B cell (primary cell): ENCODE measurements at places on chromosomes 3 and 15. TPM values are rescaled to one million over a fixed set of nuclear protein-coding genes. Genes with fewer than 3 reads are reported as not detected.

DNA sequence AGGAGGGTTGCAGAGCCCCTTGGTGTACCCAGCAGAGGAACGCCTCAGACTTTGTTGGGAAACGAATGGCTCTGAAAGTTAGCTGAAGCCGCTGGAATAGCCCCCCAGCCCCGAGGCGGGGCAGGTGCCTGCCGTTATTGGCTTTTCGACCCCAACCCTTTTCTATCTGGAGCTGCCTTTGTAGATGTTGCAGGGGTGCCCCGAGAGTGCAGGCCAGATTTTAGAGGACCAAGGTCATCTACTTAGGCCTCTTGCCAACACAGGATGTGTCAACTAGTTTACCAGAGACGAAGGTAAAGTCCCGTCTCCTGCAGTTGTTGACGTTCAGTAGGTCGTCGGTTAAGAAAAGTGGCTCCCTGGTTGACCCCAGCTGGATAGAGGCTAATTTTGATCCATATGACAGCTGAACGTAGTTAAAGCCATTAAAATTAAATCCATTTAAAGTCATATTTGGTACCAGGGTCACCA, 579 bp upstream of the UBE3A start:
- H3K36me3 ChIP-seq, result peaks cover 4% of the 10 kb centered on the region
- no peaks in the 10 kb centered on the region for H3K27me3 ChIP-seq
- H3K4me1 ChIP-seq, result peaks cover 36% of the 10 kb centered on the region
- H3K4me3 ChIP-seq, result peak overlapping the region; percentile 63

DNA sequence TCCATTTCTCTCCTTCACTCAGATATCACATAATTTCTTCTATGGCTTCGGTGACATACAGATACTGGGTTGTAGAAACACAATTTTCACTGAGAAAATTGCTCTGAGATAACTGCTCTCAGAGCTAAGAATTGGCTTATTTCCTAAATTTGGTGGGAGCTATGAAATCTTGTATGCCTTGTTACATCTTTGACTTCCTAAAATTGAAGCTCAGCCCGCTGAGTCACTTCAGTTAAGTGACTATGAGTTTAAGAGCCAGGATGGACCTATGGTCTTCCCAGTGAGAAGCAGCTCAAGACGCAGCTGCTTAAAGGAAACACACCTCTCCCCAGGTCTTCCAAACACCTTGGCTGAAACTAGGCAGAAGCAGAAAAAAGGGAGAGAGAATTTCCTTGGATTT, 56.4 kb downstream of the EFHB start:
- no peaks in the 10 kb centered on the region for H3K36me3 ChIP-seq
- H3K4me3 ChIP-seq, result no peak overlapping the region
- DNase-seq, result no peak
- H3K4me1 ChIP-seq, result no peaks in the 10 kb centered on the region

- no peak for DNase-seq
- no peak overlapping the region for H3K27ac ChIP-seq
- H3K27me3 ChIP-seq, result no peaks in the 10 kb centered on the region
- no peaks in the 10 kb centered on the region for H3K36me3 ChIP-seq
Measured at GRCh38 chr3:4038351-4038750, 239.1 kb downstream of the LRRN1 start.

GRCh38 chr15:72230197-72231065, 559 bp downstream of the PKM start:
- peaks cover 51% of the 10 kb centered on the region for H3K4me1 ChIP-seq
- H3K27ac ChIP-seq, result peak overlapping the region; percentile 94
- H3K36me3 ChIP-seq, result peaks cover under 1% of the 10 kb centered on the region
- peak; percentile 80 for DNase-seq
- no peaks in the 10 kb centered on the region for H3K27me3 ChIP-seq

DNA sequence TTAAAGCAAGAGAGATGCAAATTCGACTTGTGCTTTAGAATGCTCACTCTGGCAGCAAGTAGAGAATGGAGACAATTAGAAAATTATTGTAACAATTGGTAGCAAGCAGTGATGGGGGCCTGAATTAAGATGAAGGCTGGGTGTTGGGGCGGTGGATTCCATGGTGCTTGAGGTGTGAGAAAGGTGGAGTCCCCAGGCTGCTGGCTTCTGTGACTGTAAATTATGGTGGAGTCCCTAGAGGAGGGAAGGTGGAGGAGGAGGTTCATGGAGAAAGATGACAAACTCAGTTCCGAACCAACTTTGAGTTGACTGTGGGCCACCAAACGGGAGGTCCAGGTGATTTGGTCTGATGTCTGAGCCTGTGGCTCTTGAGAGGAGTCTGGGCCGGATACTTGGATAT, 10.7 kb upstream of the SMAD3 start:
- no peak for DNase-seq
- no peak overlapping the region for H3K27ac ChIP-seq
- H3K36me3 ChIP-seq, result no peaks in the 10 kb centered on the region
- H3K4me3 ChIP-seq, result no peak overlapping the region
- H3K27me3 ChIP-seq, result no peaks in the 10 kb centered on the region
- H3K4me1 ChIP-seq, result peaks cover 30% of the 10 kb centered on the region

Gene CLEC3B
- total RNA-seq, result 0.34 TPM in 1 of 2 replicates, not detected in the other

Gene P2RY13
- total RNA-seq, result 0.90 and 1.0 TPM in 2 replicates

Gene RLBP1
- not detected in 2 replicates for total RNA-seq

Gene MYH15
- 0.07 TPM in 1 of 2 replicates, not detected in the other for total RNA-seq

- no peaks in the 10 kb centered on the region for H3K27me3 ChIP-seq
- peak overlapping the region; percentile 100 for H3K4me3 ChIP-seq
- DNase-seq, result peak; percentile 65
Measured at GRCh38 chr15:92883163-92883875, 16.8 kb upstream of the CHD2 start.
